Uterine smooth muscle cell (primary cell): ENCODE measurements at places on chromosomes 3 and 15. TPM values are rescaled to one million over a fixed set of nuclear protein-coding genes. Genes with fewer than 3 reads are reported as not detected.

Gene EPHB3
- total RNA-seq = 4.5 and 8.5 TPM in 2 replicates

Gene SNTN
- total RNA-seq = not detected in 2 replicates

Gene GOLGA8J
- total RNA-seq = under 0.01 and 0.11 TPM in 2 replicates

Gene PML
- total RNA-seq = 25.0 and 27.9 TPM in 2 replicates
